ENCODE measurements at places on chromosomes 11 and 22.

- DNase-seq: peak; percentile 62
Measured at GRCh38 chr11:123654566-123655081, at the start of gene SCN3B. SCN3B (minus strand) TSS chr11:123654624; CDS start chr11:123653801, 823 bp downstream.

- DNase-seq: peak; percentile 43
Measured at GRCh38 chr11:45850446-45850845, 3.2 kb downstream of the CRY2 start.

GRCh38 chr22:27062910-27063309, 405.5 kb downstream of the MIAT start:
- no peak for DNase-seq

GRCh38 chr22:23047742-23048141, 22.6 kb upstream of the GNAZ start:
- no peak for DNase-seq

DNA sequence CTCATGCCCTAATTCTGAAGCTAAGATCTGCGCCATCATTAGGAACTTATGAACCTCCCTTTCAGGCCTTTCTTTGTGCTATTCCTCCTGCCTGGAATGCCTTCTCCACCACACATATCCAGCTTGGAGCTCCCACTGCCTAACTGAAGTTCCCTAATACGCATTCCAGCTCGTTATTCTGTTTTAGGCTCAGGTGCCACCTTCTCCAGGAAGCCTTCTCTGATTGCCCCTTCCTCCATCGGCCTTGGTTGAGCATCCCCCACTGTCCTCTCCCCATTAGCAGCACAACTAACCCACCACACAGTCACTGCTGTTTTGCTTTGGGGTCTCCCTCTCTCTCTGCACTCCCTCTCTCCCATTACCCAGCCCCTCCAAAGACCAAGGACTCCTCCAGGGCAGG, 5.2 kb downstream of the CRYBB1 start:
- no peak for DNase-seq

DNA sequence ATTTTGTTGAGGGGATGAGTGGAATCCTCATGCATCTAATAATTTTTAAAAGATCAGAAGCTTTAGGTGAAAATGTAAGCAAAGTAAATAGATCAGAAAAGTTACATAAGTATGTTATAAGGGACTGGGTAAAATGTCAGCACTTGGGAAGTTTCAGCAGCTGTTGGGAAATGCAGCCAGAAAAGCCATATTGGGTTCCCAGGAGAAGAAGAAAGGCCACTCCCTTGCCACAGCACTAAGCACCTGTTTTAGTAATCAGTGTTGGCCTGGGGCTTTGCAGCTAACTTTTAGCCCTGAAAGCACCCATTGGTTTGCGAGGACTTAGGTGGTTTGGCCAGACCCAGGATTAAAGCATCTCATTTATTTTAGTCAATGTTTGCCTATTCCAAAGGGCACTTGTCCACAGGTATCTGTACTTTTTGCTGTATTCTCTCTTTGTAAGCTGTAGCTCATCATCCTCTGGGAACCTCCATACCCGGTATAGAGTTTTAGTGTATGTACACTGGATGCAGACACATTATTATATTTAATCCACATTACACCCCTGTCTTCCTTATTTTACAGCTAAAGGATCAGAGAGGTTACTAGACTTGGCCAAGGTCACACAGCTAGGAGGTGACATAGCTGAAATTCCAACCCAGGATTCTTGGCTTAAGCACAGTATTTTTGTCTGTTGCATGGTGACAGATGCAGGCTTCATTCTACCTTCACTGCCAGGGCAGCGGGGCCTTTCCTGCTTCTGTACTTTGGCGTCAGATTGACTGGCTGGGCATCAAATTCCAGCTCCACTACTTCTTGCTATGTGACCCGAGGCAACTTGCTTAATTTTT, 127.7 kb upstream of the SESN3 start:
- DNase-seq: no peak

- no peak for DNase-seq
Measured at GRCh38 chr11:79627281-79627680, 186.5 kb upstream of the TENM4 start.

GRCh38 chr22:49296561-49296960, 531.1 kb downstream of the BRD1 start:
- DNase-seq: no peak

DNA sequence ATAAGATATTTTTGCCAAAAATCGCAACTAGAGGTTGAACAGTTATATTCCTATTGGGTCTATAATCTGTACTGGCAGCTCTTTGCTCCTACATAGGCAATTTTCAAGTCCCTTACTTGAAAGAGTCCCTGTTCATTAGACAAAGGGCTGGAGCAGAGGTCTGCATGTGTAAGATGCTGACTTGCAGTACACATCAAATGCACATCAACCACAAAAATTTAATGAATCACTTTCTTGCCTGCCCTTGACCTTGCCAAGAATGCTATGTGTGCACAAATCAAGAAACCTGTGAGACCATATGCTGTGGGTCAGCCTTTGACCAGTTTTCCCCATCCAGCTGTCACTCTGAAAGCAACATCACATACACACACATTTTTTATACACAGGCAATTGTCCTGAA, 661.5 kb downstream of the LRRC4C start:
- peak; percentile 64 for DNase-seq

DNA sequence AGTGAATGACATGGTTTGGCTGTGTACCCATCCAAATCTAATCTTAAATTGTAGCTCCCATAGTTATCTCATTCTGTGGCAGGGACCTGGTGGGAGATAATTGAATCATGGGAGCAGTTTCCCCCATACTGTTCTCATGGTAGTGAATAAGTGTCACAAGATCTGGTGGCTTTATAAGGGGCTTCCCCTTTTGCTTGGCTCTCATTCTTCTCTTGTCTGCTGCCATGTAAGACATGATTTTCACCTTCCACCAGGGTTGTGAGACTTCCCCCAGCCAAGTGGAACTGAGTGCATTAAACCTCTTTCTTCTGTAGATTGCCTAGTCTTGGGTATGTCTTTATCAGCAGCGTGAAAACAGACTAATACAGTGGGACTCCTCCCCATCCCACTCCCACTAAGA, 11.1 kb downstream of the OR5A2 start:
- no peak for DNase-seq

DNA sequence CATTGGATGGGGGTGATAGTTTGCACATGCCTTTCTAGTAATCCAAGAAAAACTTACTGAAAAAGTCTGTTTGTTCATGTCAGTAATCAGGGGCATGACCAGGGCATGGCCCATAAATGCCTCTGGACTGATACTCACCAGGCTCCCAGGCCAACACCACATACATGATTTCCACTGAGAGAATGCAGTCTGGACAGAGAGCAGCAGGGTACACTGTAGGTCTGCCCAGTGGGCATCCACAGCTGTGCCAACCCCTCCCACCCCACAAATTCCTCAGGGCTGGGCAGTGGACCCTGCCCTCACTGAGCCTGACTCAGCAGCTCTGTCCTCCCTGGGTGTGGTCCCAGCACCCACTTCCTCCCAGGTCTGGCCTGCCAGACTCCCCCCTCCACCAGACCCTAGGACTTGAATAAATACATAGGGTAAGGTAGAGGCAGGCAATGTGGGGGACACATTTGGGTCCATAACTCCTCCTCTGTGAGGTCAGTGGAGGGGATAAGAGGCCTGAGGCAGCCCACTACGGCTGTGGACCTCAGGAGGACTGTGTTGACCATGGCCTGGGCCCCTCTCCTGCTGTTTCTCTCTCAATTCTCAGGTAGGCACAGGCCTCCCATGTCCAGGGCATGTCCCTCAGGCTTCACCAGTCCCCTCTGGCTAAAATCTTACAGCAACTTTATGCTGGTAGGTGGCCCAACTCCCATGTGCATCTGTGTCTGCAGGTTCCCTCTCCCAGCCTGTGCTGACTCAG, 92.2 kb upstream of the TOP3B start:
- DNase-seq: no peak

DNA sequence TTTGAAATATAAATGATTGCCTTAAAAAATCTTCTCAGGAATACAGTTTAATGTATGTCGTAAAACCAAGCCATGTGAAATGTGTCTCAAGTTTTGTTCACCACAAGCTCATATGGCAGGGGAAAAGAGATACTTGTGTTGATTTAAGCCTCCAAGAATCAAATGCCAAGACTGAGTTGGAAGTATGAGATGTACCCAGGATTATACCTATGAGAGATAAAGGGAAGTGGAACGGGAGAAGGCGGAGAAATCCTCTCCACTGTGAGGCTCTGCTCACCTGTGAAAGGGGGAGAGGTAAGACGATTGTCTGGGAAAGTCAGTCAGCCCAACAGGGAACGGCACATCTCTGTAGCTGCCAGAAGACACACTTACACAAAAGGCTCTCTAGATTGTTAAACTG, 124.8 kb downstream of the TRPC6 start:
- DNase-seq: no peak

DNA sequence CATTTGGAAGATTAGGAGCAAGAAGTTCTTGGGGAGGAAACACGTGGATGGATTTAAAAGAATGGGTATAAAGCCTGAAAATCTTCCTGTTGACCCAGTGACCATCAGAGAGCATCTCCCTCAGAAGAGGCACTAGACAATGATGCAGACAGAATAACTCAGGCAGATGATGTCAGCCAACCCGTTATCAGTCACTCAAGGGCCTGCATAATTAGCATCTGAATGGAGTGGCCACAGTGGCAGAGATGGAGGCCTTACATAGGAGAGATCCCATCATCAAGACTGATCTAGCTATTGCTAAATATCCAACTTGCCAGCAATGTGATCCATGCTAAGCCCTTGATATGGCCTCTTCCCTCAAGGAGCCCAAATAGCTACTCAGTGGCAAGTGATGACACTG, 70.7 kb upstream of the CD82 start:
- no peak for DNase-seq

DNA sequence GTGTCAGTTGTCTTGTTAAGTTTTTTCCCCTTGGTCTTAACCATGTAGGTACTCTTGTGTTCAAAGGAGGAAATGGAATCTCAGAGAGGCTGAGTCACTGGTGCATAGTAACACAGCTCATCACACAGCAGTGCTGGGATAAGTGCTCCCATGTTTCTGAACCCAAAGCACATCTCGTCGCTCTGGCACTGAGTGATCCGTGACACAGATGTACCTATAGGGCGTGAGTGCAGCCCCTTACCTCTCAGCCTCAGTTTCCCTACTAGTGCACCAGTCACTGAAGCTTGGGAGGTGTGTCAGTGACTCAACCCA, 234.0 kb downstream of the ST3GAL4 start:
- DNase-seq: peak; percentile 40

GRCh38 chr11:28384418-28384817, 276.2 kb downstream of the METTL15 start:
- DNase-seq: peak; percentile 96

DNA sequence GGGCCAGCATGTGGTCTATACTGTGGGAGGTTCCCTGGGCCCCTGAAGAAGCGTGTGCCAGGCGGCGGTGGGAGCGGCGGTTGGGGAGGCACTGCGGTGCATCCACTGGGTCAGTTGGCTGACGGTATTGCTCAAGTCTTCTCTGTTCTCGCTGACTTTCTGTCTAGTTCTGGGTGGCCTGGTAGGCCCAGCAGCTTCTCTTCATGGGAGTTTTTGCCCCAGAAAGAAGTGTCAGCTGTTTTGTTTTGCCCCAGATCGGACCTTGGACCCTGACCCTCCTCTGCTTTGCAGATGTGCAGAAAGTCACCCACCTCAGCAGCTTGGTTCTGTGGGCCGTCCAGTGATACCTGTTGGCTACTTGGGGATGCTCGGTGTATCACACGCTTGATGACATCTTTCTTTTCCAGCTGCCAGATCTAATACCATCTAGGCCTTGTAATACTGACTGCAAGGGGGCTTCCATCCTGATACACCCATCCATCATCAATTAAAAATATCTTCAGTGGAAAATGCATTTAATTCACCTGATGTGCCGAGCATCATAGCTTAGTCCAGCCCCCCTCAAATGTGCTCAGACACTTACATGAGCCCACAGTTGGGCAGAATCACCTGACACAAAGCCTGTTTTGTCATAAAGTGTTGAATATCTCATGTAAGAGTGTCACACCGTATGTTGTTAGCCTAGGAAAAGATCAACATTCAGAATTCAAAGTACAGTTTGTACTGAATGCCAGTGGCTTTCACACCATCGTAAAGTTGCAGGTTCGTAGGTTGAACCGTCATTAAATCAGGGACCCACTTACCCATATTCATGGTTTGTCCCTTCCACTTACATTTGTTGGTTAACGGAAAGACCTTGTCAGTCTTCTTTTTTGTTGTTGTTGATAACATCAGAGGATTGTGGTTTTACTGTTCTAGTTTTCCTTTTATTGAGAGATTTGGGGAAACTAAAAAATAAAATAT, 13.9 kb downstream of the ZBED4 start:
- no peak for DNase-seq

DNA sequence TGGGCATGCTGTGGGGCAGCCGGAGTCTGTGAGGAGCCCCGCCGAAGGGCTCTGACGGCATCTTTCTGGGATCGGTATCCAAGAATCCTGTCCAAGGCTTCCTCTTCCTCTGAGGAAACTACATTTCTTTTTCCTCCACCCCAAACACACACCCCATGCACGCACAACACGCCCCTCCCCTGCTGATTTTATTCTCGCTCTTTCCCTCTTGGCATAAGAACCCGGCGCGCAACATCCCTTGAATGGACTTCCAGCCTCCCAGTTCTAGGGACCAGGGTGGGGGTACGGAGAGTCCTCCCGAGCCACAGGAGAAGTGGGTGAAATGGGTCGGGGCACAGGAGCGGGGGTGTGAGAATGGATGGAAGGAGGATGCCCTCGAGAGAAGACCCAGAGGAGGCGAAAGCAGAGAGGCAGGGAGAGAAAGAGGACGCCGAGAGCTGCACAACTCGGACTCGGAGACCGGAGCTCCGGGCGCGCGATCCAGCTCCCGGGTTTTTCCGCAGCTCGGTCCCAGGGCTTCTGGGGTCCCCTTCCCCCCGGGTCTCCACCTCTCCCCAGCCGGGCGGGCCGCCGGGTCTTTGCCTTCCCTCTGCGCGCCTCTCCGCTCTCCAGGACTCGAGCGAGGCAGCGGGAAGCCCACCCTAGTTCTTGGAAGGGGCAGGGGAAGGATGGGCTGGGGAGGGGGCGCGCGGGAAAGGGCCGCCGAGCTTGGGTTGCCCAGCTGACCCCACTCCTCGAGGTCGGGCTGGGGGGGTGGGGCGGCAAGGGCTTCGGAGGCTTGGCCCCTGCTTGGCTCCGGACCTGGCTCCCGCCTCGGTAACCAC, 1.5 kb upstream of the LARGE1 start:
- no peak for DNase-seq

DNA sequence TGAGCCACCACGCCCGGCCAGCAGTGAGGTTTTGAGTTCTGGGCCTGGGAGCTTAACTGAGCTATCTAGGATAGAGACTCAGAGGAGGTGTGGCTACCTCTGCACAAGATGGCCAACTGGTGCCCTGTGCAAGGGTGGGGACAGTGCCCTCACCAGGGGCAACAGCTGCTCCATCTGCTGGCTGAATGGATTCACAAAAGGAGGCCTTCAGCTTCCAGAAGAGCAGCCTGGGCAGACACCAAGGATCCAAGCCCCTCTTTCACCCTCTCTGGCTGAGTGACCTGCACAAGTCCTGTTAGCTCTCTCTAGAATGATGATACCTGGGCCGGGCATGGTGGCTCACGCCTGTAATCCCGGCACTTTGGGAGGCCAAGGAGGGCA, 33.5 kb upstream of the BAIAP2L2 start:
- peak; percentile 44 for DNase-seq

- DNase-seq: peak; percentile 91
Measured at GRCh38 chr11:75499423-75500190, 26.1 kb downstream of the GDPD5 start.

- peak; percentile 61 for DNase-seq
Measured at GRCh38 chr11:33147559-33147958, 13.7 kb downstream of the CSTF3 start.

GRCh38 chr22:44578516-44579230, 80.6 kb upstream of the RTL6 start:
- DNase-seq: no peak

- peak; percentile 52 for DNase-seq
Measured at GRCh38 chr22:27686534-27686933, 115.0 kb downstream of the MN1 start.

Data from ELR (cell line).